Muscle of arm (tissue), 14 donors: ENCODE measurements at places on chromosomes 7 and 10.

DNA sequence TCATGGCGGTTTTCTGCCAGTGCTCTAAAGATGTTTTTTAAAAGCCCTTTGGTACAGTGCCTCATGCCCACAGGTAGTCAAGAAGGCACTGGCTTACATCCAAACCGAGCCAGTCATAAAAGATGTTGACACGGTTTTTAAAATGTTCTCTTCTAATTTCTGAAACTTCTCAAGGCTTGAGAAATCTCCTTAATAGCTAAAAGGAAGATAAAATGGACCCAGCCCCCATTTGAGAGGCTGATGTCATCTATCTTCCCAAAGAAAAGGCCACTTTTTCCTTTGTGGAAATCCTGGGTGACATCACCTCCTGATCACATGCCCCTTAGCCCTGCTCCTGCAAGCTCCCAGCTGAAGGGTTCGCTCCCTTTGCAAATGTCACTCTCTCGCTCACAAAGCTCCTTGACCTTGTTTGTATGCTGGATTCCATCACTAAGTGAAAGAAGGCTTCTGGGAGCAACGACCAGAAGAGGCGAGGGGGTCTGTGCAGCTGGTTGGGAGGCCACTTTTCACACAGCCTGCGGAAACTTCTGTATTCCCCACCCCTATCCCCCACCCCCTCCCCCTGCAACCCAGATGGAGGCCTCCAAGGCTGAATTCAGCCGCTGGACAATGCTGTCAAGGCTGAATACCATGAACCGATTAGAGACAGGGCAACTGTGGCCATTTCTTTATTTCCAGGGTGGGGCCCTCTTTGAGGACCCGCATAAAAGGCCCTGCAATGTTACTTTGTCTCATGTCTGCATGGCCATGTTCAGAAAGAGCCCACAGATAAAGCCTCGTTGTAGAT is 122.8 kb downstream of the CUBN start:
- DNase-seq: peak; percentile 73

DNA sequence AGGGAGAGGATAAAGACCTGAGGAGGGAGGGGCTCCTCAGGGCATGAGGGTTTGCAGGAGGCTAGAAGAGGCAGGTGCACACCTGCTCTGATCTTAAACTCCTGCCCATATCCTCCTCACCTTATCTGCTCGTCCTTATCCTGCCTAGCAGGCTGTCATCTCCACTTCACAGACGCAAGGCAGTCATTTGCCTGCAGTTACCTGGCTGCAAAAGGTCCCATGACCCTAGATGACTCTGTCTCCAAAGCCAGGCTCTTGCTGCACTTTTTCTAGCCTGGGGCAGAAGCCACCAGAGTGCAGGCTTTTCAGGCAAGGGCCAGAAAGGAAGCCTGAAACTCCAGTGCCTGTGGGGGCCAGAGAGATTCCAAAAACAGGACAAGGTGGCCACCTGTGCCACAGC is 1.7 kb upstream of the ZNF853 start:
- DNase-seq: no peak

GRCh38 chr10:69065406-69066361 is 22.2 kb upstream of the SRGN start:
- DNase-seq: no peak

GRCh38 chr10:14904316-14904732 is 25.7 kb downstream of the SUV39H2 start:
- no peak for DNase-seq

GRCh38 chr7:12107841-12108254 is 103.2 kb upstream of the TMEM106B start:
- no peak for DNase-seq

- DNase-seq: no peak
These were observed 30.5 kb downstream of the SLC18A2 start for GRCh38 chr10:117271427-117271826.

- no peak for DNase-seq
These were observed 61.9 kb downstream of the CAMK2B start for GRCh38 chr7:44263326-44264082.

- DNase-seq: no peak
These were observed 557 bp upstream of the TAX1BP1 start for GRCh38 chr7:27739301-27739908.

DNA sequence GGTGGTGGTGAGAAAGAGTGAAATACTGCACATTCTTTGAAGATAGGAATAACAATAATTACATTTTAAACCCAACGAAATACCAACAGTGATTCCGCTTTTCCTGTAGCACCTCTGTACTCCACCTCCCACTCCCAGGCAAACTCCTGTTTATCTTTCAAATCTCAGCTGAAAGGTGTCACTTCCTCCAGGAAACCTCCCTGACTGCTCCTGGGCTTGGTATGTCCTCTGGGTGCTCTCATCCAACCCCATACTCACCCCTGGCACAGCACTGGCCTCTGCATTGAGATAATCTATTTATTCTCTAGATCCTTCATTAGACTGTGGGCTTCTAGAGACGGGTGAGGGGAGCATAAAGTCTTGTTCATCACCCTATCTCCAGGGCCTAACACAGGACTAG is 148.0 kb downstream of the MYOF start:
- no peak for DNase-seq

DNA sequence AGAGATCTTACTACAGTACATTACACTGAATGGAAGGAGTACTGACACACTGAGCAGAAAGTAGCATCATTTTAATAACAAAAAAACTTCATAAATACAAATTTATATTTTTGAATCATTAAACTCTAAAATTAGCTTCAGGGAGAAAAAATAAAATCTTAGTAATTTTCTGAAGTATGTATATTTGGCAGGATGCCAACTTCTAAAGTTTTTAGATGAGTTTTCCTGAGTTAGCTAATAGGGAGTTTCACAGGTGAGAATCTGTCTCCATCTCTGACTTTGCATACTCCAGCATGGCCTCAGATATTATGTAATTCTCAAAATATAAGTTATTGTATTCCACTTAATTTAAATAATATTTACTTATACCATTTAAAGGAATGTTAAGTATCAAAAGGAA is 673.2 kb upstream of the PCDH15 start:
- no peak for DNase-seq

DNA sequence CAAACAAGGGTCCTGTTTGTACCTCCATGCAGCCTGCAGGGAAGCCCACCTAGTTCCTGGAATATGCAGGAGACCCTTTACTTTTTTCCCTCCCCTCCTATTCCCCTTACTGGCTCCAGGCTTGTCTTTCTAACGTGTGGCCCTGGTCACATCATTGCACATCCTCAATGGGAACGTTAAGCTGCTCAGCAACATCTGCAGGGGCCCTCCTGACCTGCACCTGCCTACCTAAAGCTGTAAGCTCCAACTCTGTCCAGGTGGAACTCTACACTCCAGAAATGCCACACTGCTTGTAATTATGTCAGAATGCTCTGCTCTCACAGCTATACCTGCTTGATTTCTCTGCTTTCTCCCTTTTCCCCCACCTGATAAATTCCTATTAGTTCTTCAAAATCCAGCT is 72.1 kb downstream of the ARMC3 start:
- no peak for DNase-seq

- DNase-seq: peak; percentile 91
These were observed at the start of gene ANLN for GRCh38 chr7:36389371-36390198. ANLN (plus strand) TSS chr7:36389862; CDS start chr7:36390027, 165 bp downstream.
